ENCODE measurements at places on chromosomes 5 and 9.

GRCh38 chr9:113548221-113549041 is 84.9 kb downstream of the RGS3 start:
- DNase-seq = no peak

GRCh38 chr9:34501889-34502425 is 20.8 kb downstream of the ENHO start:
- DNase-seq = no peak

GRCh38 chr5:131194725-131195124 is 24.0 kb downstream of the LYRM7 start:
- DNase-seq = no peak

GRCh38 chr9:129549139-129549538 is 71.8 kb downstream of the C9orf50 start:
- DNase-seq = no peak

DNA sequence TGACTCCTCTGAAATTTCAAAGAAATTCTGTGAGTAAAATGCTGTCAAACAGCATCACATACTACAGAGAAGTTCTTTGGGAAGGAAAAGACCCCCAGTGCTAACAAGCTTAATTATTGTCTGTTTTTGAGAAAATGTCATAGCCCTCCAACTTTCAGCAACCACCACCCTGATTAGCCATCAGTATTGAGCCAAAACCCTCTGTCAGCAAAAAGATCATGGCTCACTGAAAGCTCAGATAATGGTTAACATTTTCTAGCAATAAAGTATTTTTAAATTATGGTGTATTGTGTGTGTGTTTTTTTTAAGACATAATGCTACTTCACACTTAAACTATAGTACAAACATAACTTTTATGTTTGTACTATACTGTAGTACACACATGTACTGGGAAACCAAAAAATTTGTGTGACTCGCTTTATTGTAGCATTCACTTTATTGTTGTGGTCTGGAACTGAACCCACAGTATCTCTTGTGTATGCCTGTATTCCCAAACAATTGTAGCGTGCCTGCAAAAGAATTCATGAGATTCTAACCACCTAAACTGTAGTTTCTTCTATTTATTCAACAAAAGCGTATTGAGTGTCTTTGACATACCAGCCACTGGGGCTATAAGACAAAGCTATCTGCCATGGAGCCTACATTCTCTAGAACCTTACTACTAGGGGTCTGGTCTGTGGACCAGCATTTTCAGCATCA is 31.6 kb downstream of the TLE4 start:
- DNase-seq = no peak

DNA sequence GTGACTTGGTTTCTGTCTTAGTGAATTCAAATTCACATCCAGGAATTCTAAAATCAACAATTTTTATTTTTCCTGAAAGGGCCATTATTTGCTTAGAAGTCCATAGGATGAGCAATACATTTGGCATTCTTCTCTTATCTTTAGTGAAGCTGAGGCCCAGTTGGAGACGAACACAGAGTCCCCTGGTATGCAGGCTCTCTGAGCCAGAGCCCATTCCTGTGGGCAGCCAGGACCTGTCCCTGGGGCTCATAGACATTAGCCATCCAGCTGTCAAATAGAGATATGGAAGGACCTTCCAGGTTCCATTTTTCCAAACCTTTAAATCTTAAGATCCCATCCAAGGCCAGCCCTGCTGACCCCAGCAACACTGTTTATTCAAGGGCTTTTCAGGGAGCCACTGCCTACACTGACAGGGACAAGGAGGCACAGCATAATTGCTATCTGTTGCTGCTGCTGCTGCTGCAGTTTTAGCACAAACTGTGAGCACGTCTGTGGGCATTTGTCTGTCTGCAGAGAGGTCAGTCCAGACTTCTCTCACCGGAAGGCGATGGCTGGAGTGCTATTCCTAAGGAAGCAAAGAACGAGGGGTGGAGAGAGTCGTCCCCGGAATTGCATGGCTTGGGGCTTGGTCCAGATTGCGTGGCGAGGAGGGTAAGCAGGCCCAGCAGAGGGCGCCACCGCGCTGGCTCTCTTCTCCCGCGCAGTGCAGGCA is 639.0 kb downstream of the CCDC171 start:
- DNase-seq = peak; percentile 40

- no peak for DNase-seq
Measured at GRCh38 chr5:175724314-175725275, 66.7 kb downstream of the HRH2 start.

Measured in activated T-cell treated with anti-CD3 and anti-CD28 coated beads for 48 hours (primary cell).